ENCODE measurements at places on chromosomes 7 and 10. TPM values are rescaled to one million over a fixed set of nuclear protein-coding genes. Genes with fewer than 3 reads are reported as not detected.

Gene C10orf53
- total RNA-seq = not detected

Gene CPEB3
- total RNA-seq = 0.58 TPM

Gene HABP2
- total RNA-seq = not detected

Gene ELAPOR2
- total RNA-seq = 6.3 TPM

Gene NPFFR1
- not detected for total RNA-seq

Gene NPC1L1
- total RNA-seq = not detected

Gene BEND7
- 5.2 TPM for total RNA-seq

Gene UNCX
- total RNA-seq = not detected
